T-cell (primary cell): ENCODE measurements at places on chromosomes 7 and 10.

DNA sequence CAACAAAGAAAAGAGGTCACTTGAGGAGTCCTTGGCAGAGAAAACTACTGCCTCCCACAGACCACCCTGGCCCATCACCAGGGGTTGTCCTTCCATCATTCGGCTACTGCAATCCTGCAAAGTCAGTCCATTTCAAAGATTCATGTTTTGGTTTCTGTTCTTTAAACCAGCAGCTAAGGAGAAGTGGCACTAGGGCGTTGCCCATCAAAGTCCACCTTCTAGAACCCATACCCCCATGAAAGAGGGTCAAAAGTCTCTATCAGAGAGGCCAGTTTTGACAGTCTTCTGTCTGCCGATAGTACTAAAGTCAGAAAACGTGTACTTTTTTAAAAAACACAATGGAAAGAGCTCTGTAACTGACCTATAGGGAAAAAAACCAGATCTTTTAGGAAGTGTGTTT lies 14.4 kb downstream of the CCDC6 start:
- H3K36me3 ChIP-seq: no peaks in the 10 kb centered on the region
- no peak overlapping the region for H3K4me3 ChIP-seq
- peaks cover 15% of the 10 kb centered on the region for H3K4me1 ChIP-seq
- no peak overlapping the region for H3K27ac ChIP-seq
- DNase-seq: no peak

DNA sequence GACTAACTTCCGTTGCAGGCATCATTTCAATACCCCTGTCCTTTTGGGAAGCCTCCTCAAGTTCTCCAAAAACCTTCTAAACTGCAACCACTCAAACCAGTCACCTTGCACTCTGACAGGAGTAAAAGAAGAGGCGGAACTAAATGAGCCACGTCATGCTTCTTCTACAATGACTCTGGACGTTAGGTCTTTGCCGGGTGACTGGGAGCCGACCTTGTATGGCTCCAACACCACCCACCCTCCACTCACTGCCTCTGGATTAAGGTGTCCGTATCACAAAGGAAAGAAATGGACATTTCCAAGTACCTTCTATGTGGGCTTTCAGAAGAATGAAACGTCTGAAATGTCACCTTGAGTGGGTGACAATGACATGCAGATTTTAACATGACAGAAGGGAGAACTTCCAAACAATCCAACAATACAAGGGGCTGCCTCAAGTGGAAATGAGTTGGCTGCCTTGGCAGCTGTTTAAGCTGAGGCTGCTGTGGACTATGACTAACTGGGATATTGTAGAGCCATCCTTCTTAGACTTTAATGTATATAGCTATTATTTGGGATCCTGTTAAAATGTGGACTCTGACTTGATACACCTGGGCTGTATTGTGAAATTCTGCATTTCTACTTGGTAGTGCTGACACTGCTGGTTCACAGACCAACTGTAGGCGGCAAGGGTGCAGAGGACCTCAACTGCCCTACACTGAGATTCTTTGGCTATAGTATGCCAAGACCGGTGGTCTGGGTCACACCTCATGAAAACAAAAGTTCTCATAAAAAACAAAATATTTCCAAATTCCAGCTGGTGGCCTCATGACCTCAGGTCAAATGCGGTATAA lies 33.8 kb upstream of the PDLIM1 start:
- H3K4me1 ChIP-seq: no peaks in the 10 kb centered on the region
- no peak overlapping the region for H3K4me3 ChIP-seq
- H3K36me3 ChIP-seq: no peaks in the 10 kb centered on the region

- H3K27ac ChIP-seq: no peak overlapping the region
- H3K27me3 ChIP-seq: peaks cover 55% of the 10 kb centered on the region
- DNase-seq: no peak
- no peak overlapping the region for H3K4me3 ChIP-seq
- no peaks in the 10 kb centered on the region for H3K4me1 ChIP-seq
Observed at GRCh38 chr10:77636967-77637531, 559 bp downstream of the KCNMA1 start.

DNA sequence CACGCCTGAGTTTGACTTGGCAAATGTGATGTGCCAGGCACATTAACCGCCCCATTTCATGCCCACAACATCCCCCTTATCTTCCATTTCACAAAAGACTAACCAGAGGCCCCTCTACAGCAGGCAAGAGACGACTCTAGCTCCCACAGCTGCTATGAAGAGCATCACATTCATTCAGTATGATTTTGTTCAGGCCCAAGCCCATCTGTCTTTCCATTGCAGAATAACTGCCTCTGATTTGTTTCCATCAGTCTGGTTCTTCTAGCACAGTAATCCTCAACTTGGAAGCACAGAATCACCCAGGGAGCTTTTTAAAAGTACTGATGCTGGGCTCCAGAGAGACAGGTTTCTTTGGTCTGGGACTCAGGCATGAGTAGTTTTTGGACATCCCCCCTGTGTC lies 169.7 kb downstream of the NEURL1 start:
- no peak overlapping the region for H3K27ac ChIP-seq
- no peaks in the 10 kb centered on the region for H3K27me3 ChIP-seq
- no peaks in the 10 kb centered on the region for H3K36me3 ChIP-seq
- H3K4me1 ChIP-seq: no peaks in the 10 kb centered on the region

DNA sequence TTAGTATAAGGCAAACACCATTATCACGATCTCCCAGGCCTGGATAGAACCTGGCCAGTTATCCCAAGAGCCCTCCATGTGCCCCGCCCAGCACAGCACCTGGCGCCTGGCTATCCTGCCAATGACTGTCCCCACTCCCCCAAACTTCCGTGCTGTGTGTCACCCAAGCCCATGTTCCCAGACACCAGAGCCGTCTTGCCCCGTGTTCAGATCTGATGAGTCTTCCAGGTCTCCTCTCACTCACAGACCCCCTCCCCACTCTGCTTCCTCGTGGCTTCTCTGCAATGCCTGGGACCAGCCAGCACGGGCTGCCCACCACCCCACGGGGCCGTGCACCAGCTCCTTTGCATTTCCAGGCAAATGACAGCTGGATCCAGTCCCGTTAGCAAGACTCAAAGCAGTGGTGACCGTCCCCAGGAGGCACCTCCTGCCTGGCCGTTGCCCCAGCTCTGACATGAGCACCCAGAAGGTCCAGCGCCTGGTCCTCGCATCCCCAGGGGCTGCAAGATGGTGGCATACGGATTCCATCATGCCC lies 43.8 kb upstream of the INPP5A start:
- no peak overlapping the region for H3K27ac ChIP-seq
- H3K36me3 ChIP-seq: no peaks in the 10 kb centered on the region
- H3K4me3 ChIP-seq: no peak overlapping the region
- H3K4me1 ChIP-seq: no peaks in the 10 kb centered on the region
- no peak for DNase-seq

DNA sequence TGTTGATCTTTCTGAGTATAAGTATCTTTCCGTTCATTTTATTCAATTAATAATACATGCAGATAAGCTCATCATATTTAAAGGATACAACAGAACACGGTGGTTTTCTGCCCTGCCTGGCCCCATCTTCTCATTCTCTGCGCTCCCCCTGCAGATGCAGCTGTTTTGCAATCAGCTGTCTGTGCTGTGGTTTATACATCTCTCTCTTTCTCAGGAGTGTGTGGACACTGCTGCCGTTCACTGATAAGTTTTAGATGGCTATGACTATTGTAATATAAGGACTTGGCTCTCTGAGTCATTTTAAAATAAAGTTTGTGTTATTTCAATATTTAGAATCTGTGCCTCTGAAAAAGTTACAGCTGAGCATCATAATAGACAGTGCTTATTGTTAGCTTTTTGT lies 54.5 kb downstream of the CUL1 start:
- no peaks in the 10 kb centered on the region for H3K36me3 ChIP-seq
- no peak for DNase-seq
- H3K4me1 ChIP-seq: no peaks in the 10 kb centered on the region
- no peaks in the 10 kb centered on the region for H3K27me3 ChIP-seq

DNA sequence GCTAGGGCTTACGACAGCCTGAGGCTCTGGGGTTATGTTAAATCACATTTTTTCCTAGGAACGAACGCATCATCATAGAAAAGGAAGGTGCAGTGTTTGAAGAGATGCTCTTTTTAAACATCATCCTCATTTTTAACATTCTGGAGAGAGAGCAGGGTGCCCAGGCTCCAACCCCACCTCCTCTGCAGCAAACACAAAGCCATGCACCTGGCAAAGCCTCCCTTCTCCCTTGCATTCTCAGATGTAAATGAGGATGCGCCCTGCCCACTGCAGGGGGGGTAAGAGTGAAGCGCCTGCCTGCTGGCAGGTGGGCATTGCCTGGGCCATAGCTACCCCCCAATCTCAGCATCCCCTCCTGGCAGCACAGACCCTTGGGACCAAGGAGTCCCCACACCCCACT lies 92.4 kb downstream of the PTPRN2 start:
- H3K4me3 ChIP-seq: no peak overlapping the region
- no peak for DNase-seq
- H3K27me3 ChIP-seq: no peaks in the 10 kb centered on the region

DNA sequence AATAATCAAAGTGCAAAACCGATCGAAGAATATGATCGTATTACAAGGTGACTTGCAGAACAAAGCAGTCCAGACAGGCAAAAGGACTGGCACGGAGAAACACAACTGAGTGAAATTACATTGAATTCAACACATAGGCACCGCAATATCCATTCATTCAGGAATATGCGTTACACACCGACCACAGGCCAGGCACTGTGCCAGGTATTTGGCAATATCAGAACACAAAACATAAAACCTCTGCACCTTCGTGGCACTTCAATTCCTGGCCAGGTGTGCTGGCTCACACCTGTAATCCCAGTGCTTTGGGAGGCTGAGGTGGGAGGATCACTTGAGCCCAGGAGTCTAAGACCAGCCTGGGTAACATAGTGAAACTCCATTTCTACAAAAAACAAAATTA lies 187.9 kb downstream of the DIP2C start:
- H3K27me3 ChIP-seq: peaks cover 10% of the 10 kb centered on the region

DNA sequence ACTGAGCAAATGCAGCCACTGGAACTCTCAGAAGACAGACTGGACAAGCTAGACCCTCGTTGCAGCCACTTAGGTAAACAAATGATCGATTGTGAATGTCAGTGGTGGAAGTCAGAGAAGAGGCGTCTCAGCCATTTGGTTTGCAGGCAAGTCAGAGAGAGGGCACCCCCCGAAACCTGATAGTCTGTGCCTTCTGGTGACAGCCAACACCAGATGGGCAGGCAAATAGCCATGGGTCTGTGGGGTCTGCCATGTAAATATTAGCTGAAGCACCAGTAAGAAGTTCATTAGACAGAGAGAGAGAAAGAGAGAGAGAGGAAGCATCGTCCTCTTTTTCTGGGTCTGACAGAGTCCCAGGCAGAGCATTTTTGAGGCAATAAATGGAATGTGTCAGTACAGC lies 5.4 kb downstream of the PPP1R17 start:
- DNase-seq: no peak
- no peaks in the 10 kb centered on the region for H3K4me1 ChIP-seq
- H3K36me3 ChIP-seq: no peaks in the 10 kb centered on the region
- H3K27me3 ChIP-seq: peaks cover 2% of the 10 kb centered on the region
- H3K4me3 ChIP-seq: no peak overlapping the region
- no peak overlapping the region for H3K27ac ChIP-seq

- H3K4me3 ChIP-seq: no peak overlapping the region
- DNase-seq: no peak
- no peak overlapping the region for H3K27ac ChIP-seq
- H3K36me3 ChIP-seq: no peaks in the 10 kb centered on the region
- H3K4me1 ChIP-seq: peaks cover 28% of the 10 kb centered on the region
Observed at GRCh38 chr7:36682102-36682501, 42.2 kb downstream of the AOAH start.

- no peaks in the 10 kb centered on the region for H3K36me3 ChIP-seq
- DNase-seq: no peak
- no peaks in the 10 kb centered on the region for H3K27me3 ChIP-seq
Observed at GRCh38 chr10:93851169-93851568, 42.6 kb upstream of the SLC35G1 start.

- H3K4me3 ChIP-seq: peak overlapping the region; percentile 74
- no peak for DNase-seq
- H3K4me1 ChIP-seq: peaks cover 33% of the 10 kb centered on the region
- H3K36me3 ChIP-seq: no peaks in the 10 kb centered on the region
Observed at GRCh38 chr10:130111852-130112180, 1.2 kb upstream of the C10orf143 start.

DNA sequence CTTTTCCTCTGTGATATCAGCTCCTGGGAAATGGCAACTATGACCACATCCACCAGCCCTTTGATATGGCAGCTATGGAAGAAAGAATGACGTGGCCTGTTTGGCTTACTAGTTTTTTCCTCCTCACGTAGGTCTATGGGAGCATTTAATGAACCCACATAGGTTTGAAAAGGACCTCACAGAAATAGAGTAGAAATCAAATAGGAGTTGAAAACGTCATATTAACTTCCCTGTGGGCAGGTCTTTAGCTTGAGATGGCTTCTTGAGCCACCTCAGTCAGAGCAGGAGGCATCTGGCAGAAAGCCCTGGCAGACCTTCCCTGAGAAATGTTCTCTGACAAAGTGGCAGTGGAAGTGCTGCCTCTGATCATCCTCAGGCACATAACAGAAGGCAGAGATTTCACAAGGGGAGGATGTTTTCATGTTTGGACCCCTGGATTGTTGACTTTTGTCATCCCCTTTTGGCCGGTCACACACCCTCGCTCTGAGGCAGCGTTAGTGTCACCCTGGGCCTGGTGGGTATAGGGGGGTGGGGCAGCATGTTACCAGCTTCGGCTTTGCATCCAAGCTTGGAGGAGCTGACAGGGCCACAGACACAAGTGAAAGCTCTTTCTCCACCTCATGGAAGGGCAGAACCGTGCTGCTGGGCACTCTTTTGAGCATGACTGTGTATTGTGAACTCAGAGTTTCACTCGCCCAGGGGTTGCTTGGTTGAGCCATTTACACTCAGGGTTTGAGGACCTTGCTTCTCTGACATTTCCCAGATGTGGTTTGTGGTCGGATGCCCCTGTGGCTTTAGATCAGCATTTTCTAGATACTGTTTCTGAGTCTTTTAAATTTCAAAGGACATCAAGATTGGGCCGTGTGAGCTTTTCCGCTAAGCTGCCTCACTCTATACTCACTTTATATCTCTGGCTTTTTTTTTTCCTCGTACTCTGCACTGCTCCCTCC lies 184.2 kb downstream of the STK31 start:
- H3K27ac ChIP-seq: no peak overlapping the region
- peaks cover 9% of the 10 kb centered on the region for H3K27me3 ChIP-seq
- H3K4me3 ChIP-seq: no peak overlapping the region
- H3K36me3 ChIP-seq: no peaks in the 10 kb centered on the region
- H3K4me1 ChIP-seq: peaks cover 8% of the 10 kb centered on the region

- DNase-seq: no peak
- H3K27ac ChIP-seq: no peak overlapping the region
- no peaks in the 10 kb centered on the region for H3K36me3 ChIP-seq
- no peaks in the 10 kb centered on the region for H3K4me1 ChIP-seq
Observed at GRCh38 chr7:95011146-95011928, 103.9 kb downstream of the PPP1R9A start.

DNA sequence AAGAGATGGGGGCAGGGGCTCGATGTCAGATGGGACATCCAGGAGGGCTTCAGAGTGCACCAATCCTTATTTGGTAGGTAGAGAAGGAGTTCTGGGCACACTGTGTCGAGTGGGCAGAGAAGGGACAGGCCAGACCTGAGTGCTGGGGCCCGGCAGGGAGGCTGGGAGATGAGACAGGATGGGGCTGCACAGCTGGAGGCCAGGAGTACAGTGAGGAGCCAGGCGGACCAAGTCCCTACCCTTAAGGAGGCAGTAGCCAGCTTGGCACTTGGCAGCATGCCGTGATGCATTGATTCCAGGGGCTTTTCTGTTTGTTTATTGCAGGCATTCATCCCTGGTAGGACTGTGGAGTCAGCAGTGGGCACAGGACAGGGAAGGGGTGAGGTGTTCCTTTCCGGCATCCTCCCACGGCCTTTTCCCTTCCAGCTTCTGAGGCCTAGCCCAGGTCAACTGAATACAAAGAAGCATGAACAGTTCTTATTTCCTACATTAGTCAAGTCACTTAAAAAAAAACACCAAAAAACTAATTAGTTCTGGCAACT lies 168.8 kb upstream of the CDCA7L start:
- H3K36me3 ChIP-seq: no peaks in the 10 kb centered on the region
- no peaks in the 10 kb centered on the region for H3K4me1 ChIP-seq
- H3K27ac ChIP-seq: no peak overlapping the region
- DNase-seq: no peak
